Activated CD4-positive, alpha-beta T cell treated with anti-CD3 and anti-CD28 coated beads, Interleukin-2, amount 50 U/mL, for 16 hours (primary cell): ENCODE measurements at places on chromosomes 4 and X.

- DNase-seq = no peak
These were observed 49.9 kb downstream of the FIP1L1 start for GRCh38 chr4:53427366-53427765.

GRCh38 chr4:20483416-20483815 is 216.8 kb upstream of the PACRGL start:
- DNase-seq = no peak

GRCh38 chr4:169342906-169343564 is 72.3 kb upstream of the SH3RF1 start:
- no peak for DNase-seq

DNA sequence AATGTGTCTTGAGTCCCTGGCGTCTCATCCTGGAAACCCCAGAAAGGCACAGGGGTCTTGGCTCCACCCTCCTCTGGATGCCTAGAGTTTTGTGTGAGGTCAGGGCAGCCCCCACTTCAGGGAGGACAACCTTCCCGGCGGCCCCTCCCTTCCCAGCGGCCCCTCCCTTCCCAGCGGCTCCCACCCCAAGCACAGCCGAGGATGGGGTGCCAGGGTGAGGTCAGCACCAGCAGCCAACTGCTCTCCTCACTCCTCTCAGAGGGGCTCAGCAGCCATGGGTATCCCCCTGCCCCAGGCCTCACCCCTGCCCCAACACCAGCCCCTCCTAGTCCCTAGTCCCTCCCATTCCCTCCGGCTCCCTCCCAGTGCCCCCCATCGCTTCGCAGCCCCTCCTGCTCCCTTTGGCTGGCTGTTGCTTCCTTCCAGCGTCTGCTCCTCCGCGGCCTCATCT is 17.4 kb downstream of the DGKQ start:
- no peak for DNase-seq

DNA sequence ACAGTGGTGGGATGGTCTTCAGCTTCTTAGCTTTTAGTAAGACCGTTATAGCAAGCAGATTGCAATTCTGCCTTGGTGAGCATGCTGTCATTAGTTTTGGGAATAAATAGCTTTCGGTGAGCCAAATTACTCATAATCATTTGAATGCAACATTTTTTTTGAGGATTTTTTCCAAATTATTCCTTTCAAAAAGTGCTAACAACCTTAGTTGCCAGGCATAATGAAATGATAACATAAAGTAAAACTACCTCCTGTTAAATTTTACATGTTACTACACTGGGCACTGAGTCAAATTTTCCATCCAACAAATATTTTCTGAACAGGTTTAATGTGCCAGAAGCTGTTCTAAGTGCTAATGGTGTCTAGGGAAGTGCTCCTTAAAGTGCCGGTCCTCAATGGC is 15.8 kb upstream of the NPFFR2 start:
- no peak for DNase-seq

DNA sequence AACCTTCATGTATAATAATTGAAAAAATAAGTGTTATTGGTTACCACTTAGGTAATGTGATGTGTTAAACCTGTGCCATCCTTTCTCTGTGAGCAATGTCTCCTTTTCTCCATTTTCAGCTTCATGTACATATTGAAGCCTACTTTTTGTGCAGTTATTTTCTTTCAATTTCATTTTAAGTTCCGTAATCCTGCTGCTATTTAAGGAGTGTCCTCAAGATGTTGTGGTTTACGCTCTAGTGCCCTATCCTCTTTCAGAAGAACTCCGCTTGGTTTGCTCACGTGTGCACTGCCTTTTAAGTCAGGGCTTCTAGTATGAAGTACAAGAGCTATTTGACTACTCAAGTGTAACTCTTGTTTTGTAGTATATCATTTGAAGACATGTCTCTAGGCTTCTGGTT is 2253.2 kb upstream of the TENM3 start:
- DNase-seq = no peak

GRCh38 chr4:80386281-80386886 is 50.9 kb downstream of the CFAP299 start:
- DNase-seq = no peak

DNA sequence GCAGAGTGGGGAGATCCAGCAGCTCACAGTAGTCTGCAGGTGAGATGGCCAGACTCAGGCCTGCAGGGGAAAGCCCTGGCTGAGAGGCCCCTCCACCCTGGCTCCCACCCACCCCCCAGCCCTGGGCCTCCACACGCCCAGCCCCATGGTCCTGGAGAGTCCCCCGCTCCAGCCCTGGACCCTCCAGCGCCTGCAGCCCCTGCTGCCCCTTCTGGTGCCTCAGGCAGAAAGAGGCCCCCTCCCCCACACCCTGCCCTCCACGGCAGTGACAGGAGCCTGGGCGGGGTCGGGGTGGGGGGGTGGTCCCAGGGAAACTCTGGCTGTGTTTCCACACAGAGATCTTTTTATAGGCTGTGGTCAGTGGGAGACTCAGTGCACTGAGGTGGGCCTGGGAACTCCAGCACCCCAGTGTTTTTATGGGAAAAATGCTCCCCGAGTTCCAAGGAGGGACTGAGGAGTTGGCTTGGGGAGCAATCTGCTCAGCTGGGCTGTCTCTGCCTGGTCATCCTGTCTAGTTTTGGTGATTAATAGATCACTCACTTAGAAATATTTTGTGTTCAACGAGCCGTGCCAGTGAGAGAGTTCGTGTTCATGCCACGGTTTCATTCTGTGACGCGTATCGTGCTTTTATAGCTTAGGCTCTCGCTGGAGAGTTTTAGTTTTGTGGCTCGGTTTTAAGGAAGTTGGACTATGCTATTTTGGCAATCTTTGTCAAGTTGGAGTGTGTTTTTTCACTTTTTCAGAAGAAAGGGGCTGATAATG is 53.1 kb upstream of the HGFAC start:
- DNase-seq = no peak

DNA sequence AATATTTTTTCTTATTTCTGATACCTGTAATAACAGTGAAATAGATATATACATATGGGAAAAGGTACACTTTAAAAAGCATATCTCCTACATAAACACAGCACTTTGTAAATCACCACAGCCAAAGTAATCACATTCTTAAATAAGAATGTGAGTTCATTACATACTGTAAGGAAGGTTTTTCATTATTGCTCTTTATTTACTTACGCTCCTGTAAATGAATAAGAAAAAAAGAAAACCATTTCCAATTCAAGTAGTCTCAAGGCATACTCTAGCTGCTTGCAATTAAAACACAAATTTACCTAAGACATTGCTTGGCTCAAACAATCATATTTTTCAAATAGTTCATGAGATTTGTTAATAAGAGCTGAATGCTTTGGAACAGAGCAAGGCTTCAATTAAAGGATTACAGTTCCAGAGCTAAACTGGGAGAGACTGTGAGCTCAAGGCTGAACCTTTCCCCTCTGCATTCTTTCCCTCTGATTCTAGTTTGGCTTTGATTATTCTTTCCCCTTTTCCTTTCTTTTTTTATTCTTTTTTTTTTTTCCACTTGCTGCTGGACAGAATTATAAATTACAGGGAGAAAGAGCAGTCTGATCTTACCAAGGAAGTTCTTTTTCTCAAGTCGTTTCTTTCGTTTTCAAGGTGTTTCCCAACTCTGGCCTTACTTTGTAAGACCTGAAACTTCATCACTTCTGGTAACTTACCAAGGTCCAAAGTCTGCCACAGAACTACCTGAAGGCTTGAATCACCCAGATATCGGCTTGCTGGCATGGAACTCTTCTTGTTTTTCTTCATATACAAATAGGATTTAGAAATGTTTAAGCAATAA is 278.3 kb downstream of the INPP4B start:
- DNase-seq = peak; percentile 61
